ENCODE measurements at places on chromosomes 5 and 9.

DNA sequence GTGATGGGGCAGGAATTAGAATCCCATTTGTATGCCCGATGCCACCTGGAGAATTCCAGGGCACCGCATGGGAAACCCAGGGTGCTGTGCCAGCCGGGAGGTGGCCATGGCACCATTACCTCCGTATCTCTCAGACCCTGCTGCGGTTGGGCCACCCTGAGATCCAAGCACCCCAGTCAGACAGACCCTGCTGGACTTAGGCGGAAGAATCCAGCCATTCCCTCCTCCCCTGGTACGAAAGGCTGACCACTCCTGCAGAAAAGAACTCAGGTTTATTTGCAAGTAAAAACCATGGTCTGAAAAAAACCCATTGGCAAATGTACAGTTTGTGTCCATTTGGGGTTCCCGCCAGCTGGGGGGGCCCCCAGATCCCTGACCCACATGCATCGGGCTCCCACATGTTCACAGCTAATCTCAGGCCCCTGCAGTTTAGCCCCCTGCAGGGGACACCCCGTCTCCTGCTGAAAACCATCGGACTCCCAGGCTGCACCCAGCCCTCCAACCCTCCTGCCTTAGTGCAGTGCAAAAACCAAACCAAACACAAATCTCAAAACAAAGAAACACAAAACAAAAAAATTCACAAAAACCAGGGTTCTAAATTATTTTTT lies 23.6 kb upstream of the SARDH start:
- peak; percentile 15 for DNase-seq

DNA sequence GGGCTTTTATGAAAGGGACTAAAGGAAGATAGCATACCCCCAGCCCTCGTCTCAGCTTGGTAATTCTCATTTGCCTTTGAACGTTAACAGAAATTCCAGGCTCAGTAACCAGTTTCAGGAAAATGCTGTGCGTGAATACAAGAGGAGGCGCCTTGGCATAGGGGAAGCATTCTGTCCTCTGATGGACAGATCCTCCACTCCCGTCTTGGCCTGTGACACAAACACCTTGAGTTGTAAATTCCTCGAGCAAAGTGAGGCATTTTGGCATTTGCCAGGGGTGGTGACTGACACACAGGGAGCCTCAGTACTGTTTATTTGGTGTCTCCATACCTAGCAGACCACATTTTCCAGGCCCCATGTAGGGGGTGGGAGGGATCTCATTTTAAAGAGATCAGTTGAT lies 44.8 kb downstream of the APTX start:
- no peak for DNase-seq

GRCh38 chr5:127085796-127086195 lies 12.5 kb upstream of the C5orf63 start:
- DNase-seq = no peak

DNA sequence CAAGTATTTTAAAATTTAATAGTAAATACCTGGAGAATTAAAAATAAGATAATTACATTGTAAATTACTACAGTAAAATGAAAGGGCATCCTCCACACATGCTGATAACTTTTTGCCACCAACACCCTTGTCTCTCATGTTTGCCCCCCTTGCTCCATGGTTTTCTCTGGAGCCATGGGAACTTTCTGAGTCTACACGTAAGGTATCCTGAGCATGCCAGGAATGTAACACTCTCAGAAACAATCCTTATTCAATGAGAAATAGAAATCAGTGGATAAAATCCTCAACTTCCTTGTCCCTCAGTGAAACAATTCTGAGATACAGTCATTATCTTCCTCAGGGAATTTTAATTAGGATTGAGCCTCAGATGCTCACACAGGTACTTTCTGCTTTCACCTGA lies 108.9 kb downstream of the IZUMO3 start:
- no peak for DNase-seq

DNA sequence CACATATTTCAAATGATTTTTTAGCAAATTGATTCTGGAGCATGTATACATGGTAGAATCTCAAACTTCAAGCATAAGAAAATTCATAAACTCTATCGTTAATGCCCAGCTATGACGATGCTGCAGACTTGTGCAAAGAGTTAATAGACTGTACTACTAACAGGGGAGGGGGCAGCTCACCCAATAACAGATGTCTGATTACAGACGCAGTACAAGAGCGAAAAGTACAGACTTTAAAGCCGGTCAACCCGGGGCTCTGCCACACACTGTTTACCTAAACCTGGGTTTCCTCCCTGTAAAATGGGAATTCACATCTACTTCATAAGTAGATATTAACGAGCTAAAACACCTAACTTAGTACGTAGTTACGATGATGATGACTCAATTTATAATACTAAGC lies 651 bp downstream of the TRIM23 start:
- no peak for DNase-seq

DNA sequence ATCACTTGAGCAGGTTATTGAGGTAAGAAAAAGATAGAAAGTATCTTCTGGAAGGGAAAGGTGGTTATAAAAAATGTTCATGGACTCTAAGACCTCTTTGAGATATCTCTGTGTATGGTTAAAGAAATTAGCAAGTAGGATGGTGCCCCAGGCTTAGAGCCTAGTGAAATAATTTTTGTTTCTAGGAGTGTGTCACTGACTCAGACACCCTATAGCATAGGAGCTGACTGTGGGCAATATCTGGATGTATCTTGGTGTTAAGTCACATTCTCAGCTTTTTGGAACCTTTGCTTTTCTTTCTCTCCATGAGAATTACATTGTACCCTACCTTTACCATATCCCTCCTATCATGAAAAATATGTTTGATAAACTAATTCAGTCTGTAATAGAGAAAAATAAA lies 12.0 kb downstream of the MACIR start:
- no peak for DNase-seq

DNA sequence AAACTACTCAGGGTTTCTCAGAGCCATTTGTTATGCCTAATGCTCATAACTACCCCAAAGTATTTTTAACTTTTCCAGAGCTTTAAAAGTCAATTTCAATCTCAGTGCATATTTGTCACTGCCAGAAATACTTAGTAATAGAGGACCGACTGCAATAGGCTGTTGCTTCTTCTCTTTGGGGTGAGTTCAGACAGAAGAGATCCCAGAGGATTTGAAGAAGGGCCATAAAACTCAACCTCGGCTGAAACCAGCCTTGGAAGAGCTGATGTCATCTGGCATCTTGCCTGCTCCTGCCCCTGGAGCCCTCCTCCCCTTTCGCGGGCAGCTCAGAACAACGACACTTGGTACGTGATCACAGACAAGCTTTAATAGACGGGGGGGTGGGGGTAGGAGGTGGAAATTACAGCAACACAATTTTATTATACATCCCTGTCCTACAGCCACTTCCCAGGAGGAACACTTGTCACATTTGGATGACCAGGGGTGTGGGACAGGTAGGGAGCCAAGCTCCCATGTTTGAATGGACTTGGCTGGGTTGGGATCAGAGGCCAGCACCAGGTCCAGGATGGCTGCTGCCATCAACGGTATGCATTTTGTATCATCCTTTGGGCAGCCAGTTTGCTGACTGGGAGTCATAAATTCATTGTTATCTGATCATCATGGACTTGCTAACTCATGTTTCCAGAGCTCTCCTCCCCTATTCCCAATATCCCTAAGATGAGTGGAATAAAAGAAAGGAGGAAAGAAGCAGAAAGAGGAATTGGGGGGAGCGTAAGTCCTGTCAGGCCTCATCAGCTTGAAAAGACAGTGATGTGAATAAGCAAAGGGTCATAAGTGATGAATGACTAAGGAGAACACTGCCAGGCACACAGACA lies 186.6 kb upstream of the PANK3 start:
- DNase-seq = no peak

DNA sequence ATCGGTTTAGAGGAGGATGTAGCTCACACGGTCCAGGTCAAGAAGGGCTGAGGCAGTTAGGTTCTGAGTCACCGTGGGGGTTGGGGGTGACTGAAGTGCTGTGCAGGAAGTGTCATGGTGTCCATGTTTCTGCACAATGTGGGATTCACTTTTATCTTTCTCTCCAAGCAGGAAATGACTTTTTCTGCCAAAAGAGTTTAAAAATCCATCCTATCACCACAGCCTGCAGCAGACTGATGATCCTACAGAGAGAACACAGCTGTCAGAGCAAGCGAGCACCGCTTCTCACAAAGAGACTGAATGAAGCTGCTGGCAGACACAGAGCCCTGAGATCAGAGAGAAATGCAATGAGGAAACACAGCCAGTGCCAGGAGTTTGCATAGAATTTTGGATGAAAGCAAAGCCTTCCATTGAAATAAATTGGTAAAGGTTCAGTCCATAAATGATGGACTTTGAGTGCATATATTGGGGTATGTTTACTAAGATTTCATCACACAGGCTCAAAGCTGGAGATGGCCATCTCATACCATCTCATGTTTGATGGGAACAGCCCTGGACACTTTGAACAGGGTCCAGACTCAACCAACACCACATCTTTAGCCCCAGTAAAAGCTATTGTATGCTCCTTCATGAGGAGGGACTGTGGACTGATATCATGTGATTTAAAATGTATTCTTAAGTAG lies 213.9 kb upstream of the FBXL7 start:
- DNase-seq = peak; percentile 36

- DNase-seq = no peak
Observed at GRCh38 chr5:92594031-92594430, 987.0 kb downstream of the NR2F1-AS1 start.

DNA sequence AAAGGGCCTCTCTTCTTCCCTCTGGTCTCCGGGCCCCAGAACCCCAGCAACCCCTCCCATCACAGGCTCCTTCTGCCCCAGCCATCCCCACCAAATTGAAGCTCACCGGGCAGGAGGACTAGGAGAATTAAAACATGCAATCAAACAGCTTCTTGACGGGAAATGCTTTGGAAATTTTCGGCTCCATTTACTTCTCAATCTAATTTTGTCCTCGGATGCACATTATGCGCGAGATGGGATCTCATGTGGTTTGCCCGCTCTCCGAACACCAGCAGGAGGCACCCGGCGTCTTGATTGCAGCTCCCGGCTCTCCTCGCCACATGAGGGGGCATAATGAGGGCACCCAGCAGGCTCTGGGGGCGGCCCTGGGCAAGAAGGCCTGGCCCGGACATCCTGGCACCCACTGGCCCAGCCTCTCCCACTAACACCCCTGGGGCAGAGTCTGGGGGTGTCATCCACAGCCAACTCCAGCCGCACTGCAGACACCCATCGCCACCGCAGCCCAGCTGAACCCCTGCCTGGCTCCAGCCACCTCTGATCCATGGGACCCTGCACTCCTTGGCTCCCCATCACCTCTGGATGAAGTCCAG lies 135.5 kb downstream of the PAX5 start:
- DNase-seq = no peak

DNA sequence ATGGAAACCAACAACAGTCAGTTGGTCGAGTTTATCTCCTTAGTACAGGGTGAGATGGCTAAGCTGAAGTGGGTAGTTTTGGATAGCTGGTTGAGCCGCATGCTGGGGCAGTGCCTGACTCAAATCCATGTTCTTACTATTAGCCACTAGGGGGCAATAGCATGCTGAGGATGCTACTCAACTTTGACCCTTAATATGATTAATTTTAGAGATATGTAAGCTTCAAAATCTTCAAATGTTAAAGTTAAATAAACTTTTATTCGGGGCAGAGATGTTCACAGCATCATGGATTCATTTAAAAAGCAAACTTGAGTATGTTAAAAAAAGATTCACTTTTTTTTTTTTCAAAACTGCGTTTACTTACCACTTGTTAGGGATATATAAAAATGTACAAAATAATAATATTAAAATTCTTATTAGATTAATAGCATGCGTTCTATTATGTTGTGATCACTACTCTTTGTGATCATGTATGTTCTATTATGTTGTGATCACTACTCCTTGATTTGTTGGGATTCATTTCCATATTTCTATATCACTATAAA lies 57.0 kb downstream of the C9orf153 start:
- DNase-seq = no peak

- DNase-seq = no peak
Observed at GRCh38 chr5:1107167-1108022, 4.5 kb downstream of the SLC12A7 start.

GRCh38 chr5:6804766-6805501 lies 91.7 kb downstream of the TENT4A start:
- no peak for DNase-seq

DNA sequence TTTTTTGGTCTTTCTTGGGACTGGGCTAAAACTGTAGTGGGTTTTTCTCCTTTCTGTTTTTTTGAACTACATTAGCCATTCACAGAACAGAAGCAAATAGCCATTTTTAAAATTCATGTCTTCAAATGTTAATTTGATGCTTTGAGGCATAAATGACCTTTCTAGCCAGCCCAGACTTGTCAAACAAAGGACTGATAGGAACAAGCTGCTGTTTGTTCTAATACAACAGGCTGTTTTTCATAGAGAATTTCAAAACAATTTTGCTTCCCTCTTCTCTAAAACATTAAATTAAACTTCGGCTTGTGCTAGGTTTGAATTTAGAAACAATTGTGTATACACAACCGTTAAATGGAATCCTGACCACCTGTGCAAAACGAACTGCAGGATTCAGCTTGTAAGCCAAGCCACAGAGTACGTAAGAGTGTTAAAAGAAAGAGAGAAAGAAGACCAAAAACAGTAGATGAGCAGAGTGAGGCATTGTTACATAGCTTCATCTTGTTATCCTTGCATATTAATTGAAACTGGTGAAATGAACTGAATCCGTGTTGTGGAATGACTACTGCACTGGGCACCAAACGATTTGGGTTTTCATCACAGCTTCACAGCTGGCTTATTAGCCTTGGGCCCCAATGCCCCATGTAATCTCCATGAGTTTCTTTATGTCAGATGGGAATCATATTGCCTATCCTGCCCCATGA lies 100.0 kb downstream of the ZSWIM6 start:
- no peak for DNase-seq

DNA sequence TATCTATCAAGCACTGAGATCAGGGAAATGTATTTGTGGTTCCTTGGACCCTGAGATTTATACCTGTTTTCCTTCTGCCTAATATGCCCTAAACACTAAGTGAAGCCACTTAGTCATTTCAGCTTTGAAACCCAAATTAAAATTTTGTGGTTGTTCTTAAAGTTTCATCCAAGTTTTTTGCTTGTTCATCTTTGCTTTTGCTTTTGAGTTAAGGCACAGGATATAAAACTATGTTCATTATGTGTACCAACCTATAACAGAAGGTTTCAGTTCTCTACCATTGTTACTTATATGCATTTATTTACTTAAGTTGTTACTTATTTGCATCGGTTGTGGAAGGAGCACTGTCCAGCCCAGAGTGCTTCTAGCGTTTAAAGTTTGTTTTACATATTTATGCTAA lies 382.3 kb downstream of the PTPRD start:
- DNase-seq = no peak

- DNase-seq = no peak
Observed at GRCh38 chr5:139141446-139142204, 56.5 kb downstream of the SIL1 start.

GRCh38 chr5:58786711-58787303 lies 203.9 kb downstream of the RAB3C start:
- no peak for DNase-seq

DNA sequence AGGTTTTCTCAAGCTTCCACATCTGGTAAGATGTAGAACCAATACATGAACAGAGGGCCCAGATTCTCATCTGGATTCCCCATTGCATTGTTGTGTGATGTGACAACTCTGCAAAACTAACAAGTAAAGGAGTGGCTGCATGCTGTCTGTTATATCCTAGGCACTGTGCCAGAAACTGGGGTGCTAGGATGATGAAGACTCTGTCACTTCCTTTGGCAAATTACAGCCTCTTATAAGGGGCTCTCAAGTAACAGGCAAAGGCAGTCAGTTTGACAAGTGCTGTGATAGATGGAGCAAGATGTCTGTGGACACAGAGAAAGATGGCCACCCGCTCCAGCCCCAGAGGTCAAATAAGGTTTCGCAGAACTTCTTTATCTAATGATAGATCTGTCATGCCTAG lies 115.7 kb downstream of the PAPPA start:
- no peak for DNase-seq

GRCh38 chr5:116970318-116970717 lies 395.7 kb upstream of the SEMA6A start:
- DNase-seq = no peak

GRCh38 chr9:73548201-73548600 lies 396.5 kb downstream of the ANXA1 start:
- DNase-seq = no peak

All from dorsolateral prefrontal cortex (tissue), 122 donors.